Activated CD4-positive, alpha-beta T cell treated with anti-CD3 and anti-CD28 coated beads, Interleukin-2, amount 50 U/mL, for 1 hour (primary cell): ENCODE measurements at places on chromosomes 16 and 17.

DNA sequence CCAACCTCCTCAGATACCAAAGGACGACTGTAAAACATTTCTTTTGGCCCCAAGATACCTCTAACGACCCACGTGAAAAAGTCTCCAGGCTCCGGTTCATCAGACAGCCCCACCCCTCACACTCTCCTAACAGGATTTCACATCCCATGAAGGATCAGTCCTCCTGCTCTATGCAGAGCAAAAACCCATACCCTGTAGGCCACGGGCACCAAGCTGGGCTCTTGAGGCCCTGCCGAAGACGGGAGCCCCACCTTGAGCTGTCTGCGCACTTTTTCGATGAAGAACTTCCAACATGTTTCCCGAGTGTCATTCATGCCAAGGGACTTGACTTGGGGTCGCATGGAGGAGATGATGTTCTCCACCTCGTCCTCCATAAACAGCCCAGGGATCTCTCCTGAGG lies 89.9 kb downstream of the PGS1 start:
- no peak for DNase-seq

DNA sequence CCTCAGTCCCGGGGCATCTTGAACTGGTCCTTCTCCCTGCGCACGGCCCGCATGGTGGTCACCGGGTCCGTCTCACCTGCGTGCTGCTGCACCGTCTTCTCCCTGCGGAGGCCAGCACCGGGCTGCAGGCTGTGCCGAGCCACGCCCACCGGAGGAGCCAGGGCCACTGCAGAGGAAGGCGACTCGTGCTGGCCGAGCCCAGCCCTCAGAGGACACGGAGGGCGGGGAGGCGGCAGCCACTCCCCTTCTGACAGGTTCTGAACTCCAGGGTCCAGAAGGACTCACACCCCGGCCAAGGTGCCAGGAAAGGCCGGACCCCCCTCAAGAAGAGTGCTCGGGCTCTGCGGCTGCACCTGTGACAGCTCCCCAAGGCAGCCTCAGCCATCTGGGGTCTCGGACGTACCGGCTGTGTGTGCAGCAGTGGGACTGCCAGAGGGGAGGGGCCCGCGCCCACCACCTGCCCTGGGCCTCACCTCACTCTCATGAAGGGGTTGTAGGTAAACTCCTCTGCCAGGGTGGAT lies 15.8 kb upstream of the IGFALS start:
- no peak for DNase-seq

GRCh38 chr17:77476931-77477805 lies 336.4 kb downstream of the SEC14L1 start:
- DNase-seq = no peak

DNA sequence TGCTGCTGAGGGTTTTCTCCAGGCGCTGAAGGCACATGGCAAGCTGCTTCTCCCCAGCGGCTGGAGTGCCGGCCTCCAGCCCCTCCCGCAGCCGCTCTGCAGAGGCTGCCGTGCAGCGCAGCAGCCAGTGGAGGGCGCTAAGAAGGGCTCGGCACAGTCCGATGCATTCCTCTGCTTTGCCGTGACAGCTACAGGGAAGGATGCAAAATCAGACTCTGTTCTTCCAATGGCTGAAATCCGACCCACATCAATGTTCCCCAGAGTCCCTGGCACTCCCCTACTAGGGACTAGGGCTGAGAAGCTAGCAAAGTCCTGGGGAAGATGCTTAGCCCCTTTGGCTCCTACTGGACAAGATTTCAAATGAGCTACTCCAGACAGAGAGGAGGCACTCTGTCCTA lies 19.0 kb downstream of the MED24 start:
- DNase-seq = no peak

DNA sequence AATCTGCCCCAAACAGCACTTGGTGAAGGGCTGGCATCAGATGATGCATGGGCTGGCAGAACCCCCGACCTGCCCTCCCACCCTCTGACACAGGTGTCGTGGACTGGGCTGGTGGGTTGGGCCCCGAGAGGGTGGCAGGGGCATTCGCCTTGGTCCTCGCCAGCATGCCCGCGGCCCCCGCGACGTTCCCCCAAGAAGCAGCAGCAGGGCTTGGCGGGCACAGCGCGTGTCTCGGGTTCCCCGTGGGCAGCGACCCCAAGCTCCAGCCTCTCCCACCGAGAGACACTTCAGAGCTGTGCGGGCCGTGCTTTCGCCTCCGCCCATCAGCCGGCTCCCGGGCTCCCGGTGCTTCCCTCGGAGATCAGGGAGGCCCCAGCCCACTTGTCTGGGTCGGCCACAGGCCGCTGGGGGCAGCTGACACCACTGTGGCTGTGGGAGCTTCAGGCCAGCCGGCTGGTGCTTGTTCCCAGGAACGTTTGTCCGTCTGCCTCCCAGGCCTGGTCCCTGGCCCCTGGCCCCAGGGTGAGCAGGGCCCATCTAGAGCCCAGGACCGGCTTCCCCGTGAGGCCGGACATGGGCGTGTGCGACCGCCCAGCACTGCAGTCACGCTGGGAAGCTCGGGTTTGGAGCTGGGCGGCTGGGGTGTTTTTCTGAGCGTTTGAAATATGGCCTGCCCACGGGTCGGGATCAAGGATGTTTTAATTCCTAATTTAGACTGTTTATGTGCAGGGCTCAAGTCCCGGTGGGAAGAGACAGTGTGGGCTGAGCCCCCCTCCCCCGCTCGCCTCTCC lies 16.6 kb downstream of the CACNA1H start:
- no peak for DNase-seq

- no peak for DNase-seq
Observed at GRCh38 chr17:21358682-21359482, 17.3 kb upstream of the KCNJ12 start.

GRCh38 chr16:751152-752006 lies 9.2 kb upstream of the MSLN start:
- DNase-seq = no peak

DNA sequence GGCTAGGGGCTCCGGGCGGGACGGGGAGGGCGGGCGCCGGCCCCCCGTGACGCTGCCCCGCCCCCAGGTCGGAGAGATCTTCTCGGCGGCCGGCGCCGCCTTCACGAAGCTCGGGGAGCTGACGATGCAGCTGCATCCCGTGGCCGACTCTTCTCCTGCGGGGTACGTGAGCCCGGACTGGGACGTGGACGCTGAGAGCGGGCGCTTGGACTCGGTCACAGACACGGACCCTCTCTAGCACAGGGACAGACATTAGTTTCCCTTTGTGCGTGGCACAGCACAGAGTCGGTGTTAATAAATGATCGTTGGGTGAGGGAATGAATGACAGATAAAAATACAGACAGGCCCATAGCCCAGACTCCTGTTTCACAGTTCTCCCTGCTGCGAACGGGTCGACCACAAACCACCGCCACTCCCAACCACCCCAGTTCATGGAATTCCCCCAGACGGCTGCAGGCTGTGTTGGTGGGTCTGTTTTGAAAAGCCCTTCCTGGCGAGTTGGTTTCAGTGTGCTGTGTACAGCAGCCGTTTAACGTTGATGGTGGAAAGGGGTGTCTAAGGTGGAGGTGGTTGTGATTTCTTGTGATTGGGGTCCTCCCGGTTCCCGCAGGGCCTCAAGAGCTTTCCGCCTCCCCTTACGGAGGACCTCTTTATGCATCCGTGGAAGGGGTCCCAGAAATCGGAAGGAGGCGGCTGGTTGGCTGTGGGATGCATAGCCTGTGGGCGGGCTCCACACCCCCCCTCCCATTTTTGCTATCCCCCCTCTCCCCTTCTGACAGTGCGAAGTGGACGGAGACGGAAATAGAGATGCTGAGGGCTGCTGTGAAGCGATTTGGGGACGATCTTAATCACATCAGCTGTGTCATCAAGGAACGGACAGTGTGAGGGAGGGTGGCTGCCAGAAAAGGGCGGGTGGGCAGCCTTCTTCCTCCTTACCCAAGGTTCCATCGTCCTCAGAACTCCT lies 2.9 kb downstream of the RNASEK start:
- DNase-seq = peak; percentile 79

DNA sequence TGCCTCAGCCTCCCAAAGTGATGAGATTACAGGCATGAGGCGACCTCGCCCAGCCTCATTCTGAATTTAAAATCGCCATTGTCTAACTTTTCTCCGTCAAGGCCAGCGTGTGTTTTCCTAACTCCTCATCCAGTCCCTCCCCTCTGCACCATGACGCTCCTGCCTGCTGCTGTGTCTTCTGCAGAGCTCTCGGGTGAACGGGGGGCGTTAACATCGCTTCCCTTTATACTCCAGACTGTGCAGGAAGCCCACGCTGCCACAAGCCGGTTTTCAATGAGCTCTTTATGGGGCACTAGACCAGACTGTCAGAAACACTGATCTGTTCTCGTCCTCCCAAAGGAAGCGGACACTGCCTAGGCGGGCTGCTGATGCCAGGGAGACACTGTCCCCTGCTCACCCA lies 13.2 kb downstream of the AANAT start:
- no peak for DNase-seq
